Fibroblast of gingiva (primary cell): ENCODE measurements at places on chromosomes 12 and 14.

DNA sequence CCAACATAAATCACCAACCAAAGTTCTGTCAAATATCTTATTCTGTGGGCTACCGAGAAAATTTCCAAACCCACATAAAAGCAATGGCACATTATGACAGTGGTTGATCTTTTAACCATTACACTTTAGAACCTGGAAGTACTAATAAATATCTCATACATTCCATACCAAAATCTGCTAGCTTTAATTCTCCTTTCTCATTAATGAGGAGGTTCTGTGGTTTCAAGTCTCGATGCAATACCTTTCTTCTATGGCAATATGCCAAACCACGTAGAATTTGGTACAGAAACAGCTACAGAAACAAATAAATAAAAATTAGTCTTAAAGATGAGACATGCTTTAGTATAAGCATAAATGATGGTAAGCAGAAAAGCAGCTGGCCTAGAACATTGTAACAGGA is 100.7 kb downstream of the ELK3 start:
- DNase-seq: peak; percentile 21

DNA sequence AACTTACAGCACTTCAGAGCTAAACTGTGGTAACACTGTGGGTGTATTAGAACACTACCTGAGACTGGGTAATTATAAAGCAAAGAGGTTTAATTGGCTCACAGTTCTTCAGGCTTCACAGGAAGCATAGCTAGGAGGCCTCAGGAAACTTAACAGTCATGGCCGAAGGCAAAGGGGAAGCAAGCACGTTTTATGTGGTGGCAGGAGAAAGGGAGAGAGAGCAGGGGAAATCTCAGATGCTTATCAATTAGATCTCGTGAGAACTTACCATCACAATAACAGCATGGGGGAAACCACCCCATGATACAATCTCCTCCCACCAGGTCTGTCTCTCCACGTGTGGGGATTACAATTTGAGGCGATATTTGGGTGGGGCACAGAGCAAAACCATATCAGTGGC is 512.6 kb downstream of the RERGL start:
- DNase-seq: no peak

DNA sequence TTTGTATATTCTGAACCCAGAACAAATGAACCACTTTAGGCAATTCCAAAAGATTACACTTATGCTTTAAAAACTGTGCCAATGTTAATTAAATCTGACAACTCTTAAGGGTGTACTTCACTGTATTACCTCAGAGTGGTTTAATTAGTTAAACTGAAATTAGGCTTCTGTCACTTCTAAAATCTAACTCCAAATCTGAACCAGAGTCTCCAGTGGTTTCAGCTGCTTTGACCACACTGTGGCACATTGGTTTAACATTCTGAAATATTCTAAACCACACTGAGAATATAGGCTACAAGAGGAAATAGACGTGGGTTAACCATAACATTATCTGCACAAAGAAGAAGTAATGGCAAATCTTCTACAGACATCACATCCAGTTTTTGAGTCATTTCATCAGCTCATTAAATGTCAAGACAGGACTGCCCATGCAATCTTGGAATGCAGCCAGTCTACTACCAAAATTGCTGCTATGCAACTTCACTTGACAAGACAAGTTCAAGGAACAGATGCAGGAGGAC is 94.8 kb downstream of the LRP6 start:
- DNase-seq: peak; percentile 40

DNA sequence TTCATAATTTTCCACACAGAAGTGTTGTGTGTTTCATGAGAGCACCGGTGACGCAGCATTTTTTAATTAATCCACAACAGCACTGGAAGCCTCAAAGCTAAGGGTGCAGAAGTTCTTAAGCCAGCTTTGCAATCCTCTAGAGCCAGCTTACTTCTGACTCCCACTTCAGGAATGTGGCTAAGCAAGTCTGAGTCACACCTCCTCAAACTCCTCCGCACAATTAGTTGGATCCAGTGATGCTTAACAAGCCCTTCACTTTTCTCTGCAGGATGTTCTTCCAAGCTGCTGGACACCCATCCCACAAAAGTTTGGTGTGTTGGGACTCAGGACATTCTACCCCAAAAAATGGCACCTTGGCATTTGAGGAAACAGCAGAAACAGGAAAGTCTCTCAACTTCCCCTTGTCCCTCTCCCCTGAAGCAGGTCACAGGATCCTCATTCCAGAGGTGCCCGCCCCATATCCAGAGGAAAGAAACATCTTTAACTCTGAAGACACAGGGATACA is 210.0 kb downstream of the PPM1H start:
- DNase-seq: peak; percentile 95

GRCh38 chr14:95185033-95185766 is 27.9 kb upstream of the DICER1 start:
- peak; percentile 29 for DNase-seq

- DNase-seq: no peak
These were observed 41.8 kb downstream of the DGLUCY start for GRCh38 chr14:91155626-91156089.

GRCh38 chr12:74408601-74409166 is 129.0 kb upstream of the ATXN7L3B start:
- no peak for DNase-seq

GRCh38 chr12:43208221-43208620 is 343.8 kb downstream of the ADAMTS20 start:
- no peak for DNase-seq

GRCh38 chr12:123384994-123385376 is 1.1 kb downstream of the KMT5A start:
- DNase-seq: peak; percentile 47

GRCh38 chr12:119096429-119097202 is 82.1 kb upstream of the HSPB8 start:
- no peak for DNase-seq

GRCh38 chr12:47798382-47798948 is 21.2 kb downstream of the HDAC7 start:
- no peak for DNase-seq

DNA sequence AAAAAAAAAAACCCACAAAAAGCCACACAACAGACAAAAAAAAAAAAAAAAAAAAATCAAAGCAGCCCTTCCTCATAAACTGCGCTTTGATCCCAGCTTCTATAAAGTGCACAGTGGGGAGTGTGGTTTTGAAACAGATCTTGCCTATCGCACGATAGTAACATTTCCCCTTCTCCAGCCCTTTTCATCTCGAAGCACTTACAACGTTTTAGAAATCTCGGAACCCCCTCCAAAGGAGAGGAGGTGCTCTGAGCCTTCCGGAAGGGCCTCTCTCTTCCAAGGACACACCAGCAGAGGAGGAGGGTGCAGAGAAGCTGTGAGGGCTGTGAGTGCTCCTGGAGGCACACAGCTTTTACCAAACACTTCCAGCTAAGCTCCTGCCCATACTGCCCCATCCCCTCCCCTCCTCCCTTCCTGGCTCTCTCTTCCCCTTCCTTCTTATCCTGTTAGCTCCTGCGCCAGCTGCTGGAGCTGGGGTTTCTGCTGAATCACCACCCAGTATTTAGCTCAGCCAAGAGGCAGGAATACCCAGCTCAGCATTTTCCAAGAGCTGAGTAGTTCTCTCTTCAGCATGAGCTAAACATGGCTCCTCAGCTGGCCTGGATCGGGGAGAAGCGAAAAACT is 28.4 kb downstream of the SLC7A8 start:
- DNase-seq: peak; percentile 94

- no peak for DNase-seq
These were observed 44.0 kb downstream of the FOXN4 start for GRCh38 chr12:109264943-109265650.

DNA sequence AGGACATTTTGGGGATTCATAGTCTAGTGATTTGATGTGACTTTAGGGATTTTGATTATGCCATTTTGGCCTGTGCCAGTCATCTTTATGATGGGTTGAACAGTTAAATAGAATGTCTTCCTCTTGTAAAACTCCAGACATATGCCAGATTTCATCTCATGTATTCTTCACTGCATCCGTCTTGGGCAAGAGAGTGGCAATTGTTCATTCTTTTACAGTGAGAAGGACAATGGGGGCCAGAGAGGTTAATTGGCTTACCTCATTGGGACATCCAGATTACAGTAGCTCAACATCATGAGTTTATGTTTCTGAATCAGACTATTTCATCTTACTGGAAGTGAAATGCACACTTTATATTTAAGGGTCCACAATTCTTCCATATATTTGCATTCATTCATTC is 108.2 kb upstream of the SLC38A2 start:
- DNase-seq: no peak

GRCh38 chr14:85595981-85596380 is 66.0 kb downstream of the FLRT2 start:
- no peak for DNase-seq

- peak; percentile 34 for DNase-seq
These were observed 30.7 kb downstream of the MAP4K5 start for GRCh38 chr14:50501642-50502041.

- no peak for DNase-seq
These were observed 12.9 kb downstream of the DDX51 start for GRCh38 chr12:132131229-132131628.

DNA sequence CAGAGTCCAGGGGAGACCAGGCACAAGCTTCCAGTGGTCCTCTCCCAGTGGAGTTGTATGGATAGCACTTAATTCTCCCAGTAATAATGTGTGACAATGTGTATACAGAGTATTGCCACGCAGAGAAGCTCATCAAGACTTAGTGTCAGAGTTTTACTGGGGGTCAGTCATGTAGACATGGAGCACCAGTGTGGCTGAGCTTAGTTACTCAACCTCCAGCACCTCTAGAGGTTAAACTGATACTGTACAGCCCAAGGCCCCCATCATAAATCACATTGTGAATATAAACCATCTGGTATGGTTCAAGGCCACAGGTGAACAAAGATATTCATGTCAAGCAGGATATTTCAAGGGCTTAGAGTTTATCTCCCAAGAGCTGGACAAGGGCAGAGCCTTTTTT is 378.1 kb upstream of the TMPO start:
- DNase-seq: no peak

GRCh38 chr14:35669782-35670181 is 135.8 kb downstream of the INSM2 start:
- peak; percentile 10 for DNase-seq

DNA sequence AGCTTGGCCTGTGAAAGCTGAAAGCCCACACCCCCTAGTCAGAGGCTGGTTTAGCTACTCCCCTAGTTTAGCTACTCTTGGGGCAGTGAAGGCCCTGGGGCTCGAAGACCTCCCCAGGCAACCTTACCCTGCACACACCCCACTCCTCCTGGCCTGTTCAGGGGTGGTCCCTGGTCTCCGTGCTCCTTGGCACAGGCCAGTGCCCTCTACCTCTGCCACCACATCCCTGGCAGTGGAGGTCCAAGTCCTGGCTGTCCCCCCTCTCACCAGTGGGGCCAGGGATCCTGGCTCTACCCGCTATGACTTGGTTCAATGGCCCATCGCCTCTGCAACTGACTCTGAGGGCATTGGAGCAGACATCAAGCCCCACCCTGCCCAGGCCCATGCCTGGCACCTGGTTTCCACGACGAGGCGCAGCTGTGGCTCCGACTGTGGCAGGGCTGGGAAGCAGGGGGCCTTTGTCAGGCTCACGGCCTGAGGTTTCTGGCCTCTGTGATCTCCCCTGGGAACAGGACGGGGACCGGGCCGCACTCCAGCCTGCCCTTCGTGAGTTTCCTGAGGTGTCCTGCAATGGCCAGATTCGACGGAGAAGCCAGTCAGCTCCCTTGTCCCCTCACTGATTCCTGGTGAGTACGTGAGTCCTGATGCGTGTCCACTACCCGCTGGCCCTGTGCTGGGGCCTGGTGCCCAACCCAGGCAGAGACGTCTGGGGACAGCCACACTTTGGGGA is 5.7 kb downstream of the TMEM121 start:
- DNase-seq: no peak

GRCh38 chr14:81033698-81034240 is 78.3 kb downstream of the TSHR start:
- DNase-seq: no peak

GRCh38 chr12:31011746-31012566 is 61.7 kb upstream of the DDX11 start:
- no peak for DNase-seq

- peak; percentile 64 for DNase-seq
These were observed 4.4 kb downstream of the REM2 start for GRCh38 chr14:22887260-22887989.

DNA sequence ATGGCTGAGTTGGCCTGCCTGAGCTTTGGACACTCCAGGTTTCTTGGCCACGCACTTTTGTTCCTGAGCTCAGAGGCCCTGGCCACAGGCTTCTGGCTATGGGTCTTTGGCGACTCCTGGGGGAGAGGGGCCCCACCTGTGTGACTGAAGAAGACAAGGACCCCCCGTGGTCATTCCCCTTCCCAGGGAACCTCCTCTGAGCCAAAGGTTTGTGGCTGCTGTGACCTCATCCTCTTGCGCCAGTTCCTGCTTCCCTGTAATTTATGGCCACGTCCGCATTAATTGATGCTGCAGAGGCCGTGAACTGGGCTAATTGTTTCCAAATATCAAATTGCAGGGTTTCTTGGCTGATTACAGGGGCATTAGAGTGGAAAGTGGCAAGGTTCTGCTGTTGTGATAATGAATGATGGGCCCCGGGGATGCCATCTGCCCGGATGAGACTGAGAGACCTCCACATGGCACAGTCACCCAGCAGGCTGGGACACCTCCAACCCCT is 27.6 kb upstream of the NOS1 start:
- no peak for DNase-seq

DNA sequence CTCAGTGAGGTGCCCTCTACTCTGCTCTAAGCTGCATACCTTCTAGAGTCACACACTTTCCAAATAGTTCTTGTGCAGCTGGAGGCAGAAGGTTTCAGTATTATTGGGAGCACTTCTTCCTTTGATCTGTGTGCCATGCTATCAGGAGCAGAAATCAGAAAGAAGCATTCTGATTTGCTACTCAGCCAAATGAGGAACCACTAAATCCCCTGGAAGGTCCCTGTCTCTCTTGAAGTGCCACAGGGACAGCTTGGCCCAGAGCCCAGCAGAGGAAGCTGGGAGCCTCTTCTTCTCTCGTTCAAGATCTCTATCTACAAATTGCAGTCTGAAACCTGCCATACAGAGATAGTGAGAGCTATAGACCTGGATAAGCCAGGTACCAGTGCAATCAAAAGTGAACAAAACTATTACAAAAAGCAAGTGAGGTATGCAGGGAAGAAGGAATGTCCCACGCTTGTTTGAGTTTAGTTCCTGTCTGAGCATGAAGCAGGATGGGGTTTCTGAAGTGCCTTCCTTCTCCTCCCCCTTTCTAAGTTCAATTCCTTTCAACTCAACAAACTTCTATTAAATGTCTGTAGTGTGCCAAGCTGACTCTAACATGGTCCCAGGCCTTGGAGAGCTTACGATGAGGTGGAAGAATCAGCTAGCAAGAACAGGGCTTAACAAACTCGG is 100.9 kb upstream of the PARP11 start:
- no peak for DNase-seq

- no peak for DNase-seq
These were observed 323.6 kb downstream of the PCNX1 start for GRCh38 chr14:71230897-71231296.

GRCh38 chr12:75990189-75990912 is 41.2 kb downstream of the PHLDA1 start:
- no peak for DNase-seq

GRCh38 chr14:65151609-65151956 is 49.3 kb upstream of the MAX start:
- DNase-seq: no peak
